B cell (primary cell): ENCODE measurements at places on chromosomes 11 and 22. TPM values are rescaled to one million over a fixed set of nuclear protein-coding genes. Genes with fewer than 3 reads are reported as not detected.

TSPAN32 gene
- total RNA-seq = 22.2 and 27.1 TPM in 2 replicates

OR8D1 gene
- not detected in 2 replicates for total RNA-seq

CCDC188 gene
- not detected in 2 replicates for total RNA-seq

CYB5R2 gene
- 4.8 and 5.2 TPM in 2 replicates for total RNA-seq

ACCS gene
- total RNA-seq = 56.2 and 59.5 TPM in 2 replicates

ELF5 gene
- not detected in 2 replicates for total RNA-seq

BIK gene
- 1.3 TPM in 2 replicates for total RNA-seq
